ENCODE measurements at places on chromosomes 7 and 10. TPM values are rescaled to one million over a fixed set of nuclear protein-coding genes. Genes with fewer than 3 reads are reported as not detected.

GRCh38 chr7:139687211-139687954 lies 90.4 kb downstream of the HIPK2 start:
- H3K36me3 ChIP-seq: peaks cover 48% of the 10 kb centered on the region
- H3K4me3 ChIP-seq: no peak overlapping the region
- H3K27me3 ChIP-seq: no peaks in the 10 kb centered on the region
- no peak for DNase-seq

The SPACDR gene
- 4.0 TPM for total RNA-seq

The HOXA5 gene
- not detected for total RNA-seq

- peaks cover 23% of the 10 kb centered on the region for H3K27me3 ChIP-seq
- H3K4me3 ChIP-seq: no peak overlapping the region
- no peak for DNase-seq
Measured at GRCh38 chr10:26213157-26213800, 3.3 kb upstream of the GAD2 start.

DNA sequence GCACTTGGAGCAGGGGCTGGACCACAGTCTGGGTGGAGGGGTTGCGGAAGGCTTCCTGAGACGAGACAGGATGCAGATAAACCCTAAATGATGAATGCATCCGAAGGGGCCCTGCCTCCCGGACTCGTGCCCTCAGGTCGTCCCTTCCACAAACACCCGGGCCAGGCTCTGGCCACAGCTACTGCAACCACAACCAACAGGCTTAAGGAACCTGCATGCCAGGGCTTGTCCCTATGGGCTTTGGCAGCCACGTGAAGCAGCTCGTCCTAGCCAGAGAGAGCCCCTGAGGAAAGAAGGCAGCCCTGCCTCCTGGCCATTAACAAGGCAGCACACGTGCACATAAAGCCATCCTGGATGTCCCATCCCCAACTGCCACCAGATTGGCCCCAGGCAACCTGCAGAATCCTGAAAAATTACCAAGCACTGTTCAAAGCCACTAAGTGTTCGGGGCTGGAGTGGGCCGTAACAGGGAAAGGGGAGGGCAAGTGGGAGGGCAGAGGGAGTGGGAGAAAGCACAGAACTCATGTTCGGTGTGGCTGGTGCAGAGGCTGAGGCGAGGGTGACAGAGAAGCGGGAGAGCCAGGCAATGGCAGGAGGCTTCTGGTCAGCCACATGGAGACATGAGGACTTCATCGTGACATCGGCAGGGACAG lies 62.7 kb downstream of the MAD1L1 start:
- no peak for DNase-seq
- peaks cover 7% of the 10 kb centered on the region for H3K36me3 ChIP-seq
- H3K4me1 ChIP-seq: no peaks in the 10 kb centered on the region
- H3K4me3 ChIP-seq: no peak overlapping the region

- H3K4me1 ChIP-seq: peaks cover 20% of the 10 kb centered on the region
- H3K4me3 ChIP-seq: no peak overlapping the region
- no peak overlapping the region for H3K27ac ChIP-seq
- peaks cover 97% of the 10 kb centered on the region for H3K36me3 ChIP-seq
- no peak for DNase-seq
Measured at GRCh38 chr10:80154978-80155695, 22.6 kb downstream of the PLAC9 start.

- no peak overlapping the region for H3K27ac ChIP-seq
- no peaks in the 10 kb centered on the region for H3K4me1 ChIP-seq
- H3K36me3 ChIP-seq: peaks cover 51% of the 10 kb centered on the region
- DNase-seq: no peak
- no peak overlapping the region for H3K4me3 ChIP-seq
Measured at GRCh38 chr7:66883716-66884115, 37.3 kb upstream of the TMEM248 start.

The RASA4B gene
- total RNA-seq: 35.0 TPM

The AKR1B15 gene
- total RNA-seq: not detected

DNA sequence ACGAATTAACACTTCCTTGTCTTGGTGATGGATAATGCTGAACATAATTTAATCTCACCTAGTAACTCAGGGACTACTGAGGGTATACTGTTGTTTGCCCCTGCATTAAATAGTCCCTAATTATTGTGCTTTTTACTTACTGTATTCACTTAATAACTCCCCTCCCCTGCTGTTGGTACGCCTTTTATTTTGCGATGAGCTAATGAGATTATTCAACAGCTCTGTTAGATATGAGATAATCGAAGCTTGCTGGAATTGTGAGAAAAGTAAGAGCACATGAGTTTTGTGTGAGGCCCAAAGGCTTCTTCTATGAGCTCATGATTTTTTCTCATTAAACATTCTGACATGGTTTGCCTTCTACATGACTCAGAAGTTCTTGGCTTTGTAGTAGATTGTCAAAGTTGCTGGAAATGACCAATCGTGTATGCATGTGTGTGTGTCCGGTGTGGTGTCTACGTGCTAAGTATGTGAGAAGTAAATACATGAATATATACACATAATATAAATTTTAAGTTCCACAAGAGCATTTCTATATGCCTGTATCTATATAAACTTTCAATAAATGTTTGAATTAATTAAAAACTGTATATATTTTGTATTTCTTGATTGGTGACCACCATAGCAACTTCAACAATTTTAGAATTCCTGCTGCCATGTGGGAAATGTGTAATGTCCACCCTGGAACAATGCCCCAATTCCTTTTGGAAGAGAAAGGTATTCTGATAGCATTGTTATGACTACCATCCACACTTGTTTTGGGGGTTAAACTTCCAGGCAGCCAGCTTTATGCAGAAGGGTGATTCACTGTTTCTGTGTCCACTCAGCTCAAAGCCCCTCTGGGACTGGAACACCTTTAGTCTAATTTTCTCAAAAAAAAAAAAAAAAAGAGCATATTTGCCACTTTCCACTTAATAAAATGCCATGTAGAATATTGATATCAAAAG lies 106.2 kb downstream of the SAMD9 start:
- peaks cover 11% of the 10 kb centered on the region for H3K4me1 ChIP-seq
- H3K36me3 ChIP-seq: no peaks in the 10 kb centered on the region
- no peak for DNase-seq
- H3K27ac ChIP-seq: no peak overlapping the region
- H3K4me3 ChIP-seq: no peak overlapping the region
